ENCODE measurements at places on chromosomes 16 and 17.

GRCh38 chr17:27783440-27784350 lies 16.6 kb downstream of the NOS2 start:
- no peak for ATAC-seq

DNA sequence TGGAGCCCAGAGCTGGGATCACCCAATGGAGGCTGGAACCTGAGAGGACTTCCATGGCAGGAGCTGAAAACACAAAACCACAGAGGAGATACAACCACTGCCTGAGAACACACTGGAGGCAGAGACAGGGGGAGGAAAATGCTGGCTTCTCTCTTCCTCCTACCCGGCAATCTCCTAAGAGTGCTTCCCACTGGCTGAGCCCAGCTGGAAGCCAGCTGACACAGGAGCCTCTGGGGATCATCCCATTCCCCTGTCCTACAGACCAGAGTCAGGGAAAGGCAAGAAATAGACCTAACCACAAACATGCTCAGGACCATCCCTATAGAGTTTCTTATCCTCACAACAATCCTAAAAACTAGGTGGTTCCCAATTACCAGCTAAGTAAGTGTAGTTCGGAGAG lies 112.4 kb upstream of the CDH5 start:
- ATAC-seq: no peak

GRCh38 chr17:62101515-62101914 lies 36.4 kb upstream of the MED13 start:
- ATAC-seq: no peak

GRCh38 chr16:2058420-2058819 lies 10.6 kb downstream of the TSC2 start:
- no peak for ATAC-seq

DNA sequence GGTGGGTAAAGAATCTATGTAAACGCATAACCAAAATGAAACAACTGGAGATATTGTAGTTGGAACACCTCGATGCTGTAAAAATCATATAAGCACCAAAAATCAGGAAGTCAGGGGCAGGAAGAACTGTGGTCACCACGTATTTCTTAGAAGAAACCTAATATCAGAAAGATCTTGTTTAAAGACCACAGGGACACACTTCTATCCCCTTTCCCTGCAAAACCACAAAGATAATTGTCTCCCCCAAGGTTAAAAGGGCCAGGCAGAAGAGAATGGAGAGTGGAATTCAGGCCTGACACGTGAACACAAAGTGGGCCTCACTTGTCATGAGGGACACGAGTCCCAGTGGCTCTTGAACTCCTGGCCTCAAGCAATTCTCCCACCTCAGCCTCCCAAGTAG lies 68.1 kb downstream of the GSG1L start:
- no peak for ATAC-seq

- ATAC-seq: no peak
Measured at GRCh38 chr16:70740914-70741782, 55.3 kb upstream of the MTSS2 start.

DNA sequence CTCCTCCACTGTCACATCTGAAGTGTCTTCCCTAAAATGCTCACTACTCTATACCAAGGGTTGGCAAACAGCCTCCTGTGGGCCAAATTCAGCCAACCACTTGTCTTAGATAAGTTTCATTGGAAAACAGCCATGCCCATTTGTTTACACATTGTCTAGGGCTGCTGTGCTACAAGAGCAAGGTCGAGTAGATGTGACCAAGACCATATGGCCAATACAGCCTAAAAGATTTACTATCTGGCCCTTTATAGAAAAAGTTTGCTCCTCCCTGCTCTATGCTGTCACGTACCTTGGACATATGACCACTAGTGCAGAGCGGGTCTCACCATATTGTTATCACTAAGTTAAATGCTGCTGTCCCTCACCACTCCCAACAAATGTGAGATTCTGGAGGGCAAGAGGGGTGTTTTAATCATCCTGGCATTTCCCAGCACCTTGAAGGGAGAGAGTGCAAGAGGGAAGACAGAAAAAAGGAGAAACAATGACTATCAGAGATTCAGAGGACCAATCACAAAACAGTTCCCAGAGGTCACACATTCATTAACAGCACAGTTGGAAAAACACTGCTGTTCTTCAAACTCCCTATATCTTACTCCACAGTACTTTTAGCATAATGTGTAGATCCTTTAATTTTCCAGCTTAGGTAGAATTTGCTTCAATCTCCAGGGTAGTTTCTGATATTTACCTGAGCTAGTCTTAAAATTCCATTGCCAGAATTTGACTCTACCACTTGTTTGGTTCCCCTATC lies 13.2 kb downstream of the LSM12 start:
- no peak for ATAC-seq

GRCh38 chr16:23896832-23897821 lies 61.3 kb downstream of the PRKCB start:
- ATAC-seq: no peak

GRCh38 chr17:40848583-40849235 lies 18.3 kb downstream of the KRT12 start:
- no peak for ATAC-seq

DNA sequence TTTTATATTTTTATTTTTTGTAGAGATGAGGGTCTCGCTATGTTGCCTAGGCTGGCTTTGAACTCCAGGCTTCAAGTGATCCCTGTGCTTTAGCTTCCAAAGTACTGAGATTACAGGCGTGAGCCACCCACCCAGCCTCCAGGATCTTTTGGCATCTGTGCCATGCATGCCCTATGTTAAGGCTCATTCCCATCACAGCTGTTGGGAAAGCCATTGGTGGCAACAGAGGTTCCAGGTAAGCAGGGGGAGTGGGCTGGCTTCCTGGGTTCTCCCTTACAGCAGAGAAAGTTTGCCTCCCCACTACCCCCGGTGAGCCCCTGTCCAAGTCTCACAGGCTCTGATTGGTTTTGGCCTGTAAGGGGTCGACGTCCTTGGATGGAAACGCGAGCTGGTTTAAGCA lies 8.9 kb upstream of the MRTFB start:
- no peak for ATAC-seq

GRCh38 chr17:78104540-78104941 lies 24.0 kb downstream of the TMC6 start:
- no peak for ATAC-seq

GRCh38 chr17:77465358-77466041 lies 324.7 kb downstream of the SEC14L1 start:
- peak; percentile 71 for ATAC-seq

DNA sequence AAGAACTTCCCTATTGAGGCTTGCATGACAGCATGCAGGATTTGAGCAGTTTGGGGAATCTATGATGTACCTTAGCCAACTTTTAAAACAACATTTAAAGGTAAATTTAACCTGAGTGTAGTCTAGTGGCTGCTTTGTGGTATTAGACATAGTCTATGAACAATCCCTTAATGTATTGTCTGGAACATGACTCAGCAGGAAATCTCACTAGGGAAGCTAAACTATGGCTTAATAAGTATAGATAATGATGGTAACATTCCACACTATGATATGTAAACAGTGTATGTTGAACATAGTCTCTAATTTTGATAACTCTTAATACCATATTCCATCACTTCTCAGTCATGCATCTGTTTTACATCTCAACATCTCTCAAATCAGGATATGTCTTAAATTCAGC lies 52.1 kb upstream of the SLC12A3 start:
- peak; percentile 68 for ATAC-seq

GRCh38 chr17:76968707-76969597 lies 100.7 kb downstream of the MGAT5B start:
- ATAC-seq: peak; percentile 17

GRCh38 chr16:49457196-49457595 lies 83.6 kb downstream of the C16orf78 start:
- ATAC-seq: no peak

- peak; percentile 12 for ATAC-seq
Measured at GRCh38 chr17:7380855-7381683, at the start of gene TNK1. TSS of gene TNK1 (plus strand) at chr17:7381089. CDS start at chr17:7382927, 1,838 bp downstream.

DNA sequence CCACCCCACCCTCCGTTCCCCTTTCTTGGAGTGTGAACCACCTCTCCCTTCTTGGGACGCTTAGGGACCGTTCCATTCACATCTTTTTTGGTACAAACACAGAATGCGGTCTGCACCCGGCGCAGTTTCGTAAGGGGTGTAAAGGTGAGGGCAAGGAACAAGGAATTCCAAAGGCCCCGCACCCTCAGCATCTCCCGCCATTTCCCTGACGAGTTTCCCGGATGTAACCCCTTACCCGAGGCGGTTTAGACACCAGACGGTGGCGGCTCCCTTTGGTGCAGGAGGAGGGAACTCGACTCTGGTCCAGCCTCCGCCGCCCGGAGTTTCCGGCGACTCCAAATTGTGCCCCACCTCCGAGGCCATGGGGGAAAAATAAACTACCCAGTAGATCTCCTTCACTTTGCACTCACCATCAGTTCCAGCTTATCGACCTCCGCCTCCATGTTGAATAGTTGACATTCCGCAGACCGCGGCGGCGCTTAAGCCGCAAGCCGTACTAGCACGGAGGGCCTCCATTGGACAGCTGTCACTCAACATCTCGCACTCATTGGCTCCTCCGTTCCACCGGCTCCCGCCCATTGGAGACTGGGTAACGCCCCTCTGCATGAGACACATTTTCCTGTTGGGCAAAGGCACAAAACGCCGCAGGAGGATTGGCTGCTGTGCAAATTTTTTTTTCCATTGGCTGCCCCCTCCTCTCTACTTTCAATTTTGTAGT lies at the start of gene SKA2:
SKA2 (minus strand) TSS at position 466 of the 718 bp plus-strand sequence; CDS start at position 443, 23 bp downstream.
- peak; percentile 88 for ATAC-seq

GRCh38 chr16:87538160-87538559 lies 45.3 kb upstream of the ZCCHC14 start:
- no peak for ATAC-seq

GRCh38 chr16:90026135-90026534 lies 6.9 kb upstream of the DBNDD1 start:
- ATAC-seq: no peak

- ATAC-seq: no peak
Measured at GRCh38 chr17:51335883-51336822, 75.8 kb downstream of the UTP18 start.

DNA sequence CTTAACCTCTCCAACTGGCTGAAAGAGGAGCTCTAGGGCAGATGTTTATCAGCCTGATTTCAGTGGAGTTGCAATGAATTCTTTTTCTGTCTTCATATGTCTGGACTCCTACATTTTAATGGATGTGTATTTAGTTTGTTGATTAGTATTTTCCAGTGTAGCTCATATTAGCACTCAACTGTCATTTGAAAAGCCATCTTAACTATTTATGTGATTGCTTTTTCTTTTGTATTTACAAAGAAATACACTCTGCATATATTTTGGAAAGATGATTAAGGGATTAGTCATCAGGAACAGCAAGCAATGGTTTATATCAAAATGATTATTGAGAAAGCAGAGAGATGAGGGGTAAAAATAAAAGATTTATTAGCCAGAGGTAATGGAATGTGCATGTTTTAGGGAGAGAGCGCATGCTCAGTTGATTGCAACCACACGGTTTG lies 71.1 kb downstream of the WWOX start:
- peak; percentile 85 for ATAC-seq

DNA sequence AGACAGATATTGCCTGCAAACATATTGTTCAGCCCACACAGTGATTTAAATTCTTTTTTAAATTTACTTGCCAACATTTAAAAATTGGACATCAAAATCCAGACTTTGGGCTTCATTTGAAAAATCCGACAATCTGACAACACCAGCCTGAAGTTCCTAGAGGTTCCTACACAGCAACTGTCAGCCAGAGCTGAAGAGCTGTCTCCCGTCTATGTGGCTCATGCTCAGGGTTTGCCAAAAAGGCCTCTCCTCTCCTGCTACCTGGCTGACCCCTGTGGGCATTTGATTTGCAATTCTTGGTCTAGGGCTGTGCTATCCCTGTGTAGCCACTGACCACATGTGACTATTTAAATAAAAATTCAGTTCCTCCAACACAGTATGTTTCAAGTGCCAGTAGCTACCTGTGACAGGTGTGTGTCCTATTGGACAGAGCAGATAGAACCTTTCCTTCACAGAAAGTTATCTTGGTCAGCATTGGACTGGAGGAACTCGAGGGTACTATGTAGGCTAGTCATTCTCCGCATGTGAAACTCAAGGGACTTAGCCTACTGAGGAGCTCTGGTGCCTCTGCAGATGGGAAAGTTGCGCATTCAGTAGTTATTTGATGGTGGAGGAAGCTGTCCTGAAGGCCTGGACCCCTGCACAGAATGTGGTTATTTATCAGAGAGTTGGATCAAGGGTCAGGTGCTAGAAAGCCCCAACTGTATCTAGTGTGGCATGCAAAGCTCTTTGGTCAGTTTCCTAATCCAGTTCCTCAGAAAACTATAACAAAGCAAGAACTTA lies 2.7 kb downstream of the LYRM1 start:
- ATAC-seq: no peak

DNA sequence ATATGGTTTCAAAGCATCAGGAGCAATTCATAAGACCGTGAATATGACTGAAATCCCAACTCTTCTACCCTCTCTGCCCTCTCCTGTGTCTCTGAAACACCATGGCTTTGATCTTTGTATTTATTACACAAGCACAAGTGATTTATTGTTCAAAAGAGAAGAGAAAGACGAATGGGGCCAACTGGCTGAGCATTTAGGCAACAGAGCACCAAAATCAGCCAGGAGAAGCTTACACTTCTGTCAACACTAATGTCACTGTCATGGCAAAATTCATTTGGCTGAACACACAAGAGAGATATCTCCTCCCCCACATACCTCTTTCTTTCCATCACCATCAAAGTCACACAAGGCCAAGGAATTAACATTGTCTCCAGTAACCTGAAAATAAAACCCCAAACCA lies 9.3 kb downstream of the BBS2 start:
- no peak for ATAC-seq

GRCh38 chr17:8503807-8504206 lies 68.1 kb downstream of the NDEL1 start:
- ATAC-seq: no peak

DNA sequence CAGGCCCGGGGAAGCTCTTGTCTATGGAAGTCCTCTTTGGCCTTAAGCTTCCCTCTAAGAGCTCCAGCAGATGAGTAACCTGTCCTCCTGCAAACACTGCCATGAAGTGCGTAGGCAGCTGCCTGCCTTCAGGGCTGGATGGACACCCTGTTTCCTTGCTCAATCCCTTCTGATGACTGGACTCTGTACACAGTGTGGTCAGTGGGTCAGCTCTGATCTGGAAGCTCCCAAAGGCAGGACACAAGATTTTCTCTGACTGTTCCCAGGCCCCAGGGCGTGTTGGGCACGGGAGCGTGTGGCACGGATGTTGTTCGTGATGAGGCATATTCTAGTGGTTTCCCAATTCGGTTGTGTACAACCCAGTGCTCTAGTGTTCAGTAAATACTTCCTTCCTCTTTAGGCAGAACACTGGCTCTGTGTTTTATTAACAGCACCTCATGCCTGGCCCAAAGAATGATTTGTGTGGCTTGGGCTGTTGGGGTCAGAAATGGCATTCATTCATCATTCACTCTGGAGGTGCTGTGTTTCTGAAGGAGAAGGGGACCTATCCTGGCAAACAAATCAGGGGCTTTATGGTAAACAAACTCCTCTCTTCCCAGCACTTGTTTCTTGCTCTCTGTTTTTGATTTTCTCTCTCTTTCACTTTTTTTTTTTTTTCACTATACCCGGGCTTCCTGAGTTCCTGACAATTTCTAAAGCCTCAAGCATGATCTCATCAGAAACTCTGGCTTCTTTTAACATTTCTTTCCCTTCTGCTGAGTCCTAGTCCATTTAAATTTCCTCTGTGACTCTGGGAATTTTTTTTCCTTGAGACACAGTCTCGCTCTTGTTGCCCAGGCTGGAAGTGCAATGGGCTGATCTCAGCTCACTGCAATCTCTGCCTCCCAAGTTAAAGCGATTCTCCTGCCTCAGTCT lies 12.0 kb upstream of the RNF157 start:
- ATAC-seq: peak; percentile 39
